Upper lobe of left lung (tissue), 6 donors: ENCODE measurements at places on chromosomes 3 and 15. TPM values are rescaled to one million over a fixed set of nuclear protein-coding genes. Genes with fewer than 3 reads are reported as not detected.

The THAP10 gene
- total RNA-seq, result 4.0 TPM

The NSMCE3 gene
- 6.1 TPM for total RNA-seq

The ITPKA gene
- 0.46 TPM for total RNA-seq

The DHX30 gene
- total RNA-seq, result 79.5 TPM

The P2RY13 gene
- 12.4 TPM for total RNA-seq

The LRRC49 gene
- 5.2 TPM for total RNA-seq

The SCG3 gene
- 0.39 TPM for total RNA-seq

DNA sequence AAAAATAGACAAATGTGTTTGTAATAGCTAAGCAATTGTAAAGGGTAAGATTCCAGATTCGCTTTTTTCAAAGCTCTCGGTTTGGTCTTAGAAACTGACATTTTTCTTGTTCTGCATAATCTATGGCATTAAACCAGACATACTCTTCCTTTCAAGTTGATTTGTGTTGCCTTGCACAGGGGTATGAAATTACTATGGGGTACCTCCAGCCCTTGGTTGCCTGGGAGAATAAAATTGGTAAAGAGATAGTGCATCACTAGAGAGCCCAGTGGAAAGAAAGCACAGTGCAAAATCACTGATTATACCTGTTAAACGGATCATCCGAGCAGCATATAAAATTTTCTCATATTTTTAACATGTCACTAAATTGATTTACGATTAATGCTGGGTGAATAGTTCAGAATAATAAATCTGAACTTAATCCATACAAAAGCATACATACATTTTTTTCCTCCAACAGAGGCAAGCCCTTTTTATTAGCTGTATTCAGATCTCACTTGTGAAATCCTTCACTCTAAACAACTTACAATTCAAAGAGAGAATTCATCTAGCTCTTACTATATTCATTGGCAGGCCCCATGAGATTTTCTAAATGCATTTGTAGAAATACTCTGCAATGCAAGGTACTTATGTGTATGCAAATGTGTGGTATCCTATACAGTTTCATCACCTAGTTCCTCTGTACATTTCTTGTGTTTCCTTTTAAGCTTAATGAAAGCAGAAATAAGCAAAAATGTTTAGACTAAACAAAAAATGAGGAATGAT lies 224.4 kb downstream of the ROBO1 start:
- H3K4me1 ChIP-seq, result no peaks in the 10 kb centered on the region
- H3K27ac ChIP-seq, result no peak overlapping the region
- DNase-seq, result no peak
- no peak overlapping the region for H3K4me3 ChIP-seq

DNA sequence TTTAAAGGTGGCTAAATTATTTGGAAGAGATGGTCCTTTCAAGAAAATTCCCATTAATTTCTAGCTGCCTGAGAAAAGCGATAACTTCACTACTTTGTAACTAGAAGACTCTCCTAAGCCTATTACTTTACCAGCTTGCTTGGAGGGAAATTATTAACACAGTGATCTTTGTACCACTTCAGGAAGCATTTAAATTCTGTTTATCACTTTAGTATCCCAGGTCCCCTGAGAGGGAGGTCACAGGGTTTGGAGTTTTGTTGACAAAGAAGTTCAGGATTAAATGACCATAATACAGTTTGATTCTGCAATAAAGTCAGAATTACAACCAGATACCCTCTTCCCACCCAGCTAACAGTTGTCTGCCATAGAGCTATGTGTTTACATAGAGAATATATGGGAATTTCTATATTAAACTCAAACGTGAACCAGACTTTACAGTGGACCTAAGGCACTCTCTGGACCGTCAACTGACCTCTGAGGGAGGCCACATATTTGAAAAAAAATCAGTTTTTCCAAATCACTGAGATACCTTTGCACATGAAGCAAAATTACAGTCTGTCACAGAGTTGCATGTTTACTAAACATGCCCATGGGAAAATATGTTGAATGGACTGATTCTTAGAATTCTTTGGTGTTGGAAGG lies 3.0 kb downstream of the SLC27A2 start:
- H3K27ac ChIP-seq, result no peak overlapping the region
- no peaks in the 10 kb centered on the region for H3K36me3 ChIP-seq
- H3K27me3 ChIP-seq, result no peaks in the 10 kb centered on the region
- H3K4me1 ChIP-seq, result peaks cover 14% of the 10 kb centered on the region

- H3K27me3 ChIP-seq, result no peaks in the 10 kb centered on the region
- no peak for DNase-seq
- H3K4me3 ChIP-seq, result no peak overlapping the region
- H3K36me3 ChIP-seq, result no peaks in the 10 kb centered on the region
Measured at GRCh38 chr3:189058071-189058470, 113.7 kb upstream of the TPRG1 start.

- DNase-seq, result no peak
- H3K4me3 ChIP-seq, result no peak overlapping the region
- H3K27ac ChIP-seq, result peak overlapping the region; percentile 57
- peaks cover 35% of the 10 kb centered on the region for H3K4me1 ChIP-seq
Measured at GRCh38 chr3:37492977-37493471, 318.6 kb upstream of the LRRFIP2 start.

DNA sequence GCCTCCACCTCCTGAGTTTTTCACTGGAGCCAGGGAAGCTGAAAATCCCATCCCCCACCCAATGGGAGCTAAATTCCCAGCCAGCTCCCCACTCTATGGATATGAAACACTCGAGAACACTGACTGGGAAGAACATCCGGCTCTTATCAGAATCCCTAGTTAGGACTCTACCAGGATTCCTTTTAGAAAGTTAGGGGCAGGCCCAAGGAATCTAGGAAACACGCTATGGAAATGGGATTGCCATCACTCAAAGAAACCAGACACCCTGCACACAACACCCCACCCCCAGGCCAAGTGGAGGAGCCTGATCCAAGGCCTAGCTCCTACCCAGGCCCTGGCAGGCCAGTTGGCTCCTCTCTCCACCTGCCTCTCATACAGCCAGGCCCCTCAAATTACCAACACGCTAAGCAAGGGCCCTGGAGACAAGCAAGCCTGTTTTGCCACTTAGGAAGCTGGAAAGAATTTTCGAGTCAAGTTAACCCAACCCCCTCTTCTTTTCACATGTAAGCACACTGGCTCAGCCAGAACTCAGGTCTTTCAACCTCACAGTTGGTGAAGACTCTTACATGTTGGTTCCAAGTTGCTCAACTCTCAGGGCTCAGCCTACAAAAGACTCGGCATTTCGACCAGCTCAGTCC lies 75.5 kb downstream of the RBPMS2 start:
- H3K27ac ChIP-seq, result peak overlapping the region; percentile 78
- no peaks in the 10 kb centered on the region for H3K27me3 ChIP-seq
- no peaks in the 10 kb centered on the region for H3K36me3 ChIP-seq

DNA sequence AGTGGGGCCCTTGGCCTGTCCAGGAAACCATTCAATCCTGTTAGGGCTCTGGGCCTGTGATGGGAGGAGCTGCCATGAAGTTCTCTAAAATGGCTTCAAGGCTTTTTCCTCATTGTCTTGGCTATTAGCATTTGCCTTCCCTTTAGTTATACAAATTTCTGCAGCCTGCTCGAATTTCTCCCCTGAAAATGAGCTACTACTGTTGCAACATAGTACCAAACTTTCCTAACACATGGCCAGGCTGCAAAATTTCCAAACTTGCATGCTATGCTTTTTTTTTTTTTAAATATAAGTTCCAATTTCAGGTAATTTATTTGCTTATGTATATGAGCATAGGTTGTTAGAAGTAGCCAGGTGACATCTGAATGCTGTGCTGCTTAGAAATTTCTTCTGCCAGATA lies 560.8 kb upstream of the TBL1XR1 start:
- DNase-seq, result no peak
- H3K27me3 ChIP-seq, result no peaks in the 10 kb centered on the region
- no peaks in the 10 kb centered on the region for H3K36me3 ChIP-seq
- no peaks in the 10 kb centered on the region for H3K4me1 ChIP-seq

DNA sequence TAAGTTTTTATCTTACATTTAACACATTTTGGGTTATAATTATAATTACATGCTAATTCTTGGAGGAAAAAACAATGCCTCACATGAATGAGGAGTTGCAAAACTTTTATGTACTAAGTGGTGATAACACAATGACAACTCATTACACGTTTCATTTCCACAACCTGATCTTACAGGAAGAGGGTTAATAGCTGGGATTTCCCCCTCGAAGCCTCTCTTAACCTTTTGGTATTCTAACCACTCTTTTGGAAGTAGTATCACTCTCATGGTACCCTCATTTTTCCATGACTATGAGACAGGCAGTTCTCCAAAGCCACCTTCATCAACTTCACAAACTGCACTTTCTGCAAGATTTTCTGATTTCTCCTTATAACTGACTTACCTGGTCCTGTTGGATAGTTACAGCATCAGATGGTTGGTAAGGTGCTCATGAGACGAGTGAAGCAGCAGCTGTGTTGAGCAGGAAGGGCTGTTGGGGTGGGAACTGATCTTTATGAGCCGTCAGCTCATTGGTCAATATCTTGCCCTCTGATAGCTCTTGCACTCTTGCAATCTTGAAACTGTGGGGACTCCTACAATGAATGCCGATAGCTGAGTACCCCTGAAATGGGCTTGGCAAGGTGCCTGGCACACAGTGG lies 41.6 kb downstream of the ACAN start:
- H3K36me3 ChIP-seq, result no peaks in the 10 kb centered on the region
- no peak overlapping the region for H3K4me3 ChIP-seq
- H3K27ac ChIP-seq, result no peak overlapping the region
- H3K27me3 ChIP-seq, result no peaks in the 10 kb centered on the region
